ENCODE measurements at places on chromosomes 3 and 15.

- no peak for DNase-seq
These were observed 13.7 kb downstream of the NR2F2 start for GRCh38 chr15:96344060-96344705.

DNA sequence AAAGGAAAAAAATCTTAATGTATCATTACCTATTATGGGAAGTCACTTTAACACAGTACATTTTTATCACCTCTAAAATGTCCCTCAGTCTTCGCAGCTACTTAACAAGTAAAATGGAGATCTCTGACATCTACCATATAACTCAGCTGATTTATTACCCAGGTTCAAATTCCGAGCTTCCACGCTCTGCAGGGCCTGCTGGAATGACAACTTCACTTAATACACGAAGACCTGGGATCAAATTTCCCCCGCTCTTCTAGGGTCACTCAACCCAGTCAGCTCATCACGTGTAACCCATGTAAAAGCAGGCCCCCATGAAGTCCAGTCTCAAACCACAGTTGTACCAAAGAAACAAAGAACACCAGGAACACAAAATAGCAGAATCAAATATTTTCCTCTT, 44.2 kb upstream of the ACP3 start:
- DNase-seq: no peak

GRCh38 chr3:132134611-132135010, 99.8 kb upstream of the CPNE4 start:
- no peak for DNase-seq

- DNase-seq: no peak
These were observed 202.3 kb downstream of the NEK10 start for GRCh38 chr3:27166888-27167287.

- DNase-seq: no peak
These were observed 27.9 kb downstream of the ZNF710 start for GRCh38 chr15:90029024-90029423.

DNA sequence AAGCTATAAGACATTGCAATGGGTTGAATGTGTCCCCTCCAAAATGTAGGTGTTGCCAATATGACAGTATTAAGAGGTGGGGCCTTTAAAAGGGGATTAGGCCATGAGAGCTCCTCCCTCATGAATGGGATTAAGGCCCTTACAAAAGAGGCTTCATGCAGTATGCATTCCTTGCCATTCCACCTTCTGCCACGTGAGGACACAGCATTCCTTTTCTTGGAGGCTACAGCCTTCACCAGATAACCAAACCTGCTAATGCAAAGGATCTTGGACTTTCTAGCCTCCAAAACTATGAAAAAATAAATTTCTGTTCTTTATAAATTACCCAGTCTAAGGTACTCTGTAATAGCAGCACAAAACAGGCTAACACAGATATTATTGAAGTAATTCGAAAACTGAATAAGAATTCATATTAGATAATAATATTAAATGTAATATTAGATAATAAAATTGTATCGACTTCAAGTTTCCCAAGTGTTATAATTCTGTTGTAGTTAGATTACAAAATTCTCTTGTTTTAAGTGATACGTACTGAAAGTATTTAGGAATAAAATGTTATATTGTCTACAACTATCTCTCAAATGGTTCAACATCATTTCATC, 29.4 kb upstream of the ATP8B4 start:
- no peak for DNase-seq

GRCh38 chr15:84586696-84587095, 14.1 kb upstream of the ZSCAN2 start:
- DNase-seq: no peak

- DNase-seq: no peak
These were observed 2.4 kb downstream of the BSN start for GRCh38 chr3:49556500-49557275.

DNA sequence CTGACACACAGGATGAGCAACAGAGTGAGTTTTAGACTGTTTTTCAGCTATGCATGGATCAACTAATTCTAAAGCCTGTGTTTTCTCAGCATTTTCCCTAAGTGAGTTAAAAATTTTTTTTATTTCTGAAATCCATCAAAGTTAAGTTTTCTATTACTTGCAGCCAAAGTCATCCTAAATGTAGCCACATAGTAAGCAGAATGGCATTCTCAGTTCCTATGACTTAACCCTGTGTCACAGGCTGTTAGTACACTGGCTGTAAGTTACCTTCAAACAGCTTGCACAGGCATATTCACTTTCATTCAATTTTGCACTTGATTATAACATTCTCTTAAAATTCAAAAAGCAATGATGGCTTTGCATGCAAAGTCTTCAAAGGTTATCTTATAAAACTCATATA, 368.2 kb downstream of the OCA2 start:
- DNase-seq: no peak

DNA sequence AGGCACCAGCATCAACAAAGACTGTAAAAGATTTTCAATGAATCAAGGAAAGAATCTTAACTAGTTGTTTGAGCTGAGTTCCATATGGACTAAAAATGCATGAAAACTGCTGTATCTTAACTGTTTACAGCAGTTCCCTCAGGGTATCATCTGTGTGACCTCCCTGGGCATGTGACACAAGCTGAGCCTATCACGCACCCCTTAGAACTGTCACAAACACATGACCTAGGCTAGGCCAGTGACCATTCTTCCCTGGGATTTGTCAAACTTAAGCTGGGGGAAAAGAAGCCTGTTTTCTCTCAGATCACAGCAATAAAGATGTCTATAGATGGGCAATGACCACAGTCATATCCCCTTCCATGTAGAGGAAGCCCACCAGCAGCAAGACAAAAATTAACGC, 35.7 kb downstream of the IGF2BP2 start:
- no peak for DNase-seq

DNA sequence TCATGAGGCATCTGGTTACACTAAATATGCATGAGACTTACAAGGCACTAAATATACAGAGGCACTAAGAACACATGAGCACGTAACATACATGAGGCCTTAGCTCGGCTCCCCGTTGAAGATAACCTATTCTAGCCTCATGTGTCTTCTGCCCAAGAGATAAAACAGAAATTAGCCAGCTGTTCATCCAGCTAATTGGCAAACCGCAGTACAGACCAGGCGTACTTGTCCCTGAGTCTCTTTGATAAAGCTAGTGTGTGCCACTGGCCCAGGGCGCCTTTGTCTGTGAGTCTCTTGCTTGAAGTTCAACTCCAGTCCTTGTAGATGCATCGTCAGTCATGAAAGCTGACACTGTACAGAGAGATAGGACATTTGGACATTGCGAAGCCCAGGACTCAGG, 121.9 kb upstream of the SPATA12 start:
- DNase-seq: no peak

GRCh38 chr3:43540624-43541023, 81.2 kb downstream of the ANO10 start:
- DNase-seq: no peak

DNA sequence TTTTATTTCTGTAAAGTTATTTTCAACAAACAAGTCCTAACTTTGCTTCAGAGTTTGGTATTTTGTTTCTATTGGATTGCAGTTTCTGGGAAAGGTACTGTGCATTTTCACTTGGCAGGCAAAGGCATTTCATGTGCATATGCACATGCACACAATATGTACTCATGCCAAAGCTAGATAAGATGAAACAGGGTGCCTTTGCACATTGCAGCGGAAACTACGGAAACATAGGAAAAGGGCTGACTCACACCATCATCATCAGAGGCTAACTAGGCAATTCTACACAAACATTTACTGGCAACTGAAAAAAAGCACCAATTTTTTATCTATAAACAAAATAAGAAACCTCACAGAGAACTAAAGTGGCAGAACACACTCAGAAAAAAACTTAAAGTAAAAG, 550.6 kb upstream of the NECTIN3 start:
- DNase-seq: no peak

- no peak for DNase-seq
These were observed 2.1 kb downstream of the VIPR1 start for GRCh38 chr3:42504334-42505127.

DNA sequence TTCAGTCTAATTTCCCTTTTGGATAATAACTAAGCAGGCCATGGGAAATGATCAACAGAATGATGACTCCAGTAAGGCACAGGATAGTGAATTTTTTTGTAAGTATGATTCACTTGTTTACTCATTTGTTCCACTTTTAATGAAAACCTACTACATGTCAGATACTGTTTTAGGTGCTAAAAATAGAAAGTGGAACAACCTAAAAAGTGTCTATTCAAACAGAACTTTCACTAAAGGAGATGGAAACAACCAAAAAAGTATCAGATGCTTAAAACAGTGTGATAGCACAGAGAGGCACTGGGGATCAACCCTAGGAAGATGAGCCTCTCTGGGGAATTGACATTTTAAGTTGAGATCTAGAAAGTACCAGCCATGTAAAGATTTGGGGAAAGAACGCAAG, 11.1 kb downstream of the RYK start:
- DNase-seq: no peak

DNA sequence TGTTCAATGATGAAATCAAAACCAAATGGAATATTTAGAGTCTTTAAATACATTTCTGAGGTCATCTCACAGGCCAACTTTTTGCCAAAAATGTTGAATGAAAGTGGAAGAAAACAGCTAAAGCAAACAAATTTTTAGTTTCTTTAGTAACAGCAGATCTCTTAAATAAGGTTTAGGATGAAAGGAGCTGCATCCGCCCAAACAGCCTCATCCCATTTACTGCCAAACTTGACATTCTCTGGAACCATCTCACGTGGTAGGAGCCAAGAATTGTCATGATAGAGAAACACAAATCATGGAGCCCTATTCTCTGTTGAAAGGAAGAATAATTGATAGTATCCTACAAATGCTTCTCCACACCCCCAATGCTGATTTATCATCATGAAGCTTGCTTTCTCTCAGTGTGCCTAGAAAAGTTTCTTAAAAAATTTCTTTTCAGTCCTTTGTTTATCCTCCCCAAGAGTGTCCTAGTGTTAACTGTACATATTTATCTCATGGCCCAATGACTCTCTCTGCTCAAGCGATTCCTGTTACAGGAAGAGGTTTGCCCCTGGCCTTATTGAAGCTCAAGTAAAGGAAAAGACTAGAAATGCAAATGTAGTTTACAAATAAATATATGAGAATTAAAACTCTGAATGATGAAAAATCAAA, 23.4 kb downstream of the SLC9A9 start:
- no peak for DNase-seq

DNA sequence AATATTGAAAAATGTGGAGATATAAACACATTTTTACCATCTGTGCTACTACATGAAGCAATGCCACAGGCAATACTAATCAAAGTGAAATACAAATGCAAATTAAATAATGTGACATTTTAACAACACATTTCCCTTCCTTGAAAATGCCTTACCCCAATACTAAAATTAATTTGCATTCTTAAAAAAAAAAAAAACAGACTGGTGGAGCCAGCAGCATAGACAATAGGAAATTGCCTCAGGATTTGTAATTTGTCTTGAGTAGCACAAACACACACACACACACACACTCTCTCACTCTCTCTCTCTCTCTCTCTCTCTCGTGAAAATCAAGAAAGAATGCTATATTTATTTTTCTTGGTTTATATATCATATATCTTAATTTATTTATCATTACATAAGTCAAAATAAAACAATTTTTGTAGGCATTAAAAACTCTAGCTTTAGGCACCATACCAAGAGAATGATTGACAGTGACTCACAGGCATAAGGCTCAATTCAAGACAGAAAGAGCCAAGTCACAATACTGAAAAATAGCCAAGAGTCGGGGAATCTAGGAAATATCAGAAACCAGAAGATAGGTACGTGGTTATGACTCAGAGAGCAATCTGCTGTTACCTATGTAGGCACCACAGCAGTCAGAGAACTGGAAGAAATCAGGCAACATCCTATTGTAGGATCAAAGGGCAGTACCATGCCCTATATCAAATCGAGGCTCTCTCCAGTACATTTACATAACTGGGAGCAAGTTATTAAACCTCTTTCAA, 23.0 kb downstream of the SUCNR1 start:
- no peak for DNase-seq

- DNase-seq: no peak
These were observed 15.0 kb downstream of the FBLN2 start for GRCh38 chr3:13563911-13564310.

- DNase-seq: no peak
These were observed 265.4 kb downstream of the CGGBP1 start for GRCh38 chr3:87793337-87793877.
